ENCODE measurements at places on chromosomes 16 and 17. TPM values are rescaled to one million over a fixed set of nuclear protein-coding genes. Genes with fewer than 3 reads are reported as not detected.

PLEKHH3 gene
- total RNA-seq: 11.1 TPM

NUDT7 gene
- 8.8 TPM for total RNA-seq

SNAI3 gene
- 8.7 TPM for total RNA-seq

DNA sequence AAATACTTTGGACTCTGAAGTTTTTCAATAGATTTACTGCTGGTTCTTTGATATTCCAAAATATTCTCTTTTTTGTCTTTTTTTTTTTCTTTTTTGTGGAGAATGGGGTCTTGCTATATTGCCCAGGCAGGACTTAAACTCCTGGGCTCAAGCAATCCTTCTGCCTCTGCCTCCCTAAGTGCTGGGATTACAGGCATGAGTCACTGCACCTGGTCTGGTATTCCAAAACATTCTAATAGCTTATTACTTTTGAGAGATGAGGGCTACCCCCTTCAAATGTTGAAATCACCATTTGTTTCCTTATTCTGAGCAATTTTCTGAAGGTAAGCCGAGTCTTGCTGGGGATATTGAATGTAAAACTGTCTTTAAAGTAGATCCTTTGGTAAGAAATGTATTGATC, 55.0 kb upstream of the TEX2 start:
- DNase-seq: no peak

Data from H1 (cell line).